Stimulated activated naive CD8-positive, alpha-beta T cell treated with anti-CD3 and anti-CD28 coated beads, Interleukin-15, amount 100 ng/mL, for 72 hours (primary cell): ENCODE measurements at places on chromosomes 4 and X.

DNA sequence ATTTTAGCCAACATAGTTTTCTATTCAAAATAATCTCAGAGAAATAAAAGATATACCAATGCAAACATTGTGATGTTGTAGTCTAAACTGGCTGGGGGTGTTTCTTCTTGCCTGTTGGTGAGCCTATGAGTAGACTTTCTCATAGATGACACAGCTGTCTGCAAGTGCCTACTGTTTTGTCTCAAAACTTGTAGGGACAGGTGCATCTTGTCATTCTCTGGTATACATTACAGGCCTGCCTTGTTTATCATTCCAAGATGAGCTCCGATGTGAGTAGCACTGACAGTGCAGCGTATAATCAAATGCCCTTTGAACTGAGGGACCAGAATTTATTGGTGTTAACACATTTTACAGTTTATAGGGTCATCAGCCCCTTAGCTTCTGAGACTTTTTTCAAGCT lies 353.8 kb downstream of the PRDM5 start:
- DNase-seq: no peak

DNA sequence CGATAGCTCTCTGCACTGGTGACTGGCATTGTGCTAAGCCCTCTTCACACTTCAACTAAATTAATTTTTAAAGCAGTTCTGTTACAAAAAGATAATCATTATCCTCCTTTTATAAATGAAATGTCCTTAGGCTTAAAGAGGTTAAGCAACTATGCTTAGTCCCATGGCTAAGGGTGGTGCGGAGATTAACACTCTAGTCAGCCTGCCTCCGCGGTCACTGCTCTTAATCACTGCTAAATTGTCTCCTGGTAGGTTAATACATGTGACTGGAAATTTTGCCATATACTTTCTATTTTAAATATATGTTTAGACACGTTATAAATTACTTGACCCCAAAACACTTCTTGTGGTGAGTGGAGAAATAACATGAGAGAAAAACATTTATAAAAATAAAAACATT lies 473.7 kb downstream of the CENPC start:
- DNase-seq: no peak

GRCh38 chr4:4618847-4619246 lies 77.0 kb upstream of the STX18 start:
- no peak for DNase-seq

GRCh38 chr4:56181140-56181953 lies 205.9 kb downstream of the AASDH start:
- peak; percentile 5 for DNase-seq

DNA sequence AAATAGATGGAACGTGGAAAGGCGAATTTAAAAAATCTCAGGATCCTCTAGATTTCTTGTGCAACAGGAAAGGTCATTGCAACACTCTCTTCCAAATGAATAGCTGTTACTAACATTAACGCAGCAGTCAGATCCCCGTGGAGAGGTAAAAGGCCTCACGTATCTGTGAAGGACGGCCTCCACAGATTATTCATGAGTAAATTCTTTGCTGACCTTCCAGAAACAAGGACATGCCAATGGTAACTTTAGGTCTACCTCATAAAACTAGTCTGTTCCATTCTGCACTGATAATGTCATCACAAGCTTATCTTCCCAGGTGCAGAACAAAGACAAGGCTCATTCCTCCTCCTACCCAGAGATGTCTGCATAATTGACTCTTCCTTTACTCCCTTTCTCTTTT lies 16.1 kb upstream of the REPS2 start:
- no peak for DNase-seq

DNA sequence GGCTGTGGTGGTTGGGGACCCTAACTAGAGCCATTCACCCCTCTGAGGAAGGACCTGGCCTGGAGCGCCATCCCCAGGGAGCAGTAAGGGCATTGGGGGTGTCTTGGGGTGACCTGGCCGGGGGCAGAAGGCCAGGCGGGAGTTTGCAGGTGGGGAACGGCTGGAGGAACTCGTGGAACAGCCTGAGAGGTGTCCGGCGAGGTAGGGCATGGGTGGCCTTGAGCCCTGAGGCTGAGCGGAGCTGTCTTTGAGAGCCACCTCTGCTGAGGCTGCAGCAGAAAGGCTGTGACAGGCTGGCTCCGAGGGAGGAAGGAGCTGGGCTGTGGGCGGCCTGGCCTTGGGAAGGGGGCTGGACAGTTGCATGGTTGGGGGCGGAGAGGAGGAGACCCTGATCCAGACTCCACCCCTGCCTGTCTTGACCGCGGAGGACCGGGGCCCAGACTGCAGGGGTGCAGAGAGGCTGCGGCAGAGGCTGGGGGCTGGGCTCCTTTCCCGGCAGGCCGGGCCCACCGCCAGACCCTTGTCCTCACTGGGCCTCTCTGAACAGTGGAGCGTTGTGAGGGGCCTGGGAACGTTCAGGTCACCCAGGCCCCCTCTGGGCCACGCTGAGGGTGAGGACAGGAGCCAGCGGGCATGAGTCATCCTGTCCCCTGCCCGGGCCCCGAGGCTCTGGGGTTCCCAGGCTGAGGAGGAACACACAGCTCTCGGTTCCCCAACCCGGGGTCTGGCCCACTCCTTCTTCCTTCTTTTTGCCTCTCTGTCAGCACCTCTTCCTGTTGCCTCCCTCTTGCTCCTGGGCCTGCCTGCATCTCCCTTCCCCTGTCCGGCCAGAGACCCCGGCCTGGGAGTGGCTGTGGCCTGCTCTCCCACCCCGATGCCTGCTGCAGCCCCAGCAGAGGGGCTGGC lies 8.1 kb downstream of the SH3BP2 start:
- no peak for DNase-seq

DNA sequence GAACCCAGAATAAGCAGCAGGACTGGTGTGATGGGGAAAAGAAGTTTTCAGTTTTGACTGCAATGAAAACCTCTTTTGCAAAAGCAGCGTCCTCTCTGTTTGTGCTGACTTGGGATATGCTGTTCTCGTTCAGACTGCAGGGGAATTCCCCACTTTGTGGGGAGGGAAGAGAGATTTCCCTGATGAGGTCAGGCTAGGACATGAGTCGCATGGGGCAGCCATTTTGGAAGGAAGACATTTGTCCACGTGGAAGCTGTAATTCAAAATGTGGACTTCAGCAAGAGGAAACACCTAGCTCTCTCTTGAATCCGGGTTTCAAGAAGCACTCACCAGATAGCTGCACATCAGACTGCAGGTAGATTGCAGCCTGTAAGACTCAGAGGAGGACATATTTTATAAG lies 39.3 kb downstream of the ING2 start:
- no peak for DNase-seq

GRCh38 chr4:124290678-124291077 lies 421.9 kb downstream of the ANKRD50 start:
- no peak for DNase-seq

GRCh38 chrX:116031331-116031730 lies 139.2 kb upstream of the AGTR2 start:
- DNase-seq: no peak

DNA sequence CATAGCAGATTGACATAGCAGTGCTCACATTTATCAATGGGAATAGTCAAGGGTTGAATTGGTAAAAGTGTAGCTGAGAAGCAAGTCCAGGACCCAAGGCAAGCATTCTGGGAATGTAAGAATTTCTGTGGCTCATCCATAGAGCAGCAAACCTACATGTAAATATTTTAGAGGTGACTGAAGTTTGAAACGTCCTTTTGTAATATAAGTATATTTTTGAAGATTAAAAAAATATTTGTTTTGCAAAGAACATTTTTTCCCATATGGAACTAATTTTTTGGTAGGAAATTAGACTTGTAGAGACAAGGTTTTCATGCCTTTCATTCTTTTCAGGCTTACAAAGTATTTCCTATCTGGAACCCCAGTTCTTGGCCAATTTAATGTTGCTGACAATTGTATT lies 104.0 kb downstream of the TEX13A start:
- no peak for DNase-seq

GRCh38 chrX:112008724-112009123 lies 73.9 kb downstream of the TRPC5 start:
- no peak for DNase-seq

GRCh38 chr4:138263247-138263816 lies 21.2 kb upstream of the SLC7A11 start:
- no peak for DNase-seq
